ENCODE measurements at places on chromosomes 11 and 22. TPM values are rescaled to one million over a fixed set of nuclear protein-coding genes. Genes with fewer than 3 reads are reported as not detected.

- no peak for DNase-seq
Measured at GRCh38 chr22:41949297-41949965, 2.5 kb upstream of the CENPM start.

CCDC15 gene
- total RNA-seq: 1.2 TPM

IL10RA gene
- total RNA-seq: not detected

- DNase-seq: no peak
Measured at GRCh38 chr11:8097468-8097867, 16.5 kb downstream of the TUB start.

WNT7B gene
- 0.10 TPM for total RNA-seq

GRCh38 chr22:50489363-50490243 is 2.9 kb downstream of the MIOX start:
- peak; percentile 78 for DNase-seq

- no peak for DNase-seq
Measured at GRCh38 chr22:27633296-27633871, 168.2 kb downstream of the MN1 start.

DNA sequence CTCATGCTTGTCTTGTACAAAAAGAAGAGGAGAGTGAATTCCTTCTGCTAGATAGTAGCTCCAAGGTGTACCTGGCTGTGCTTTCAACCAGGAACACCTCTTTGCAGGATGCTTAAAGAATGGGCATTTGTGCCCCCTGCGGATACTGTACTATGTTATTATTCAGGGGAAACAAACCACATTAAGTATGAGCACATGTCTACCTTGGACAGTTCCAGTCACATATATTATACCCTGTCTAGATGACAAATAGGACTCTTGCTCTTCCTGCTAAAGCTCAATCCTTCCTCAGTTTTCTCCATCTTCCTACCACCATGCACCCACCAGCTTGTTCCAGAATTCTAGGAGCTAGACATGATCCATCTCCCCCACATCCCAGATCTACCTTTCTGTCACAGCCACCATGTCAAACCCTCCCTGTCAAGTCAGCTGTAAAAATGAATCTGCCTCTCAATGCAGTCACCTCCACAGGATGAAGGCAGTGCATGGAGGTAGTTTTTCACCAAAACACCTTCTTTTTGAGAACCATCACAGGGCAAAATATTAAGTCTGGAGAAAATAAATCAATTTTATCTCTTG is 337.4 kb downstream of the LARGE1 start:
- DNase-seq: no peak

AGBL2 gene
- total RNA-seq: 5.2 TPM

- no peak for DNase-seq
Measured at GRCh38 chr22:48151641-48152040, 1389.2 kb downstream of the TBC1D22A start.

DNA sequence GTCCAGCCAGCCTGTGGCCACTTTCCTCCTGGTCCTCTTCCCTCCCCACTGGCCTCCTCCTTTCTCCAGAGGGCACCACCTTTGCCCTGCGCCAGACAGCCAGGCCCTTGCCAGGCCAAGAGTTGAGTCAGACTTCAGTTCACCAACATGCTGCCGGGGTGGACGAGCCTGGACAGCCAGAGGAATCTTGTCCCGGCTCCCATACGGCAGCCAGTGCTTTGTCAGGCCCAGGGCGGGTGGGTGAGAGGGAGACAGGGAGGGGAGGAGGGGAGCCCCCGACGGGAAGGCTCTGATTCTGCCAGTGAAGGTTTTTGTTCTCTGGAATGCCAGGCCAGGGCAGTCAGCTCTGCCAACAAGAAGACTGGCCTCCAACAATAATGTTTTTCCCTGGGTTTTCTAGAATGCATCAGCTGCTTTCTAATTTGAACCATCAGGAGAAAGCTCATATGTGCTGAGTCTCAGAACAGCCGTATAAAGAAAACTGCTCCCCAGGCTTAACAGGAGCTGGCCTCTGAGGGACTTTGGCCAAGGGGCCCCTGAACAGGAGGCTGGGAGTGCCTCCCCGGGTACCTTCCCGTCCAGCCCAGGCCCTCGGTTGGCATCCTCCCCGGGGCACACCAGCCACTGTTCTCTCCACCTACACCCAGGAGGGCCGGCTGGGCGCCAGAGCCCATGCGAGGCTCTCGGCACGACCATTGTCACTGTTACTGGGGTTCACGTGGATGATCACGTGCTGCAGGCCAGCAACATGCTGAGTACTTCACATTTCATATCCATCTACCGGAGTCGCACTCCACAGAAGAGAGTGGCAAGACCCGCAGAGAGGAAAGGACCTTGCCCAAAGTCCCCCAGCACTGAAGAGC is 28.6 kb downstream of the LIF start:
- DNase-seq: no peak

DNA sequence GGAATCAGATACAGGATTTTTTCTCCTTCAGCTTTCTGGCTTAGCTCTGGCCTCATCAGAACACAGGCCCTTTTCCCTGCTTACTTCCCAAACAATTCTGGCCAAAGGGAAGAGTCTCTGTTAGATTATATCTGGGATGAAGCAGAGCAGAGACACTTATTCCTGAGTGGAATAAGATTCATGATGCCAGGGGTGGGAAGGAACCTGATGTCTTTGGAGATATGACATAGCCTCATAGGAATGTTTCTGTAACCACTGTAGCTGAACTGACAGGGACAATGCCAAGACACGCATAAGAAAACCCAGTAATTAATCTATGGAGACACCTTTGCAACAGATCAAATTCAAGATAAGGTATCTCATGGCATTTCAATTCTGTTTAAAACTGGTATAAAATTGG is 177.1 kb upstream of the RAG2 start:
- DNase-seq: no peak

DNA sequence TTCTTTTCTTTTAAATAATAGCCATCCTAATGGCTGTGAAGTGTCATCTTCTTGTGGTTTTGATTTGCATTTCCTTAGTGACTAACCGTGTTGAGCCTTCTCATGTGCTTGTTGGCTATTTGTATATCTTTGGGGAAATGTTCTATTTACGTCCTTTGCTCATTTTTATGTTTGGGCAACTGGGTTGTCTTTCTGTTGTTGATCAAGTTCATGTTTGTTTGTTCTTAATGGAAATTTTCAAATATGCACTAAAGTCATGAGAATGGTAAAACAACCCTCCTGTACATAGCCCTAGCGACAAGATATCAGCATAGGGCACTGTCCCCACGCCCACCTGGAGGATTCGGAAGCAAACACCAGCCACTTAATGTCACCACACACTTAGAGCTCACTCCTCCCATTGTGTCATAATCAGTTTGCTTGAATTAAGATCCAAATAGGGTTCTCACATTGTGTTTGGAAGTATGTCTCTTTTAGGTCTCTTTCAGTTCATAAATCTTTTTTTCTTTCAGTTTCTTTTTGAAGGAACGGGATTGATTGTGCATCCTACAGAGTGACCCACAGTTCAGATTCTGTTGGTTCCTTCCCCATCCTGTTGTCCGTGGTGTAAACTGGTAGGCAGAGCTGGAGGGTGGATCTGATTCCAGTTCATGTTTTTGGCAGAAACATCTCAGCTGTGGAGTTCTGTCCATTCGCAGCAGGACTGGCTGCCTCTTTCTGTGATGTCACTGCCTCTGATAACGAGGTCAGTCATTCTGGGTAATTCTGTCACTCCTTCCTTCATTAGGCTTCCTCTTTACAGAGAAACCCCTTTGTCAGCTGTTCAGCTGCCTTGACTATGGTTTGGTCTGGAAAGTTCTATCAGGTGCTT is 26.4 kb upstream of the ADORA2A start:
- DNase-seq: peak; percentile 9

DNA sequence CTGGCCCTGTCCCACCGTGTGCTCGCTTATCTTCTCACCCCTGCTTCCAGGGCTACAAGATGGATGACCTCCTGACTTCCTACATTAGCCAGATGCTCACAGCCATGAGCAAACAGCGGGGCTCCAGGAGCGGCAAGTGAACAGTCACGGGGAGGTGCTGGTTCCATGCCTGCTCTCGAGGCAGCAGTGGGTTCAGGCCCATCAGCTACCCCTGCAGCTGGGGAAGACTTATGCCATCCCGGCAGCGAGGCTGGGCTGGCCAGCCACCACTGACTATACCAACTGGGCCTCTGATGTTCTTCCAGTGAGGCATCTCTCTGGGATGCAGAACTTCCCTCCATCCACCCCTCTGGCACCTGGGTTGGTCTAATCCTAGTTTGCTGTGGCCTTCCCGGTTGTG is 86.5 kb downstream of the MYO7A start:
- DNase-seq: no peak

DNA sequence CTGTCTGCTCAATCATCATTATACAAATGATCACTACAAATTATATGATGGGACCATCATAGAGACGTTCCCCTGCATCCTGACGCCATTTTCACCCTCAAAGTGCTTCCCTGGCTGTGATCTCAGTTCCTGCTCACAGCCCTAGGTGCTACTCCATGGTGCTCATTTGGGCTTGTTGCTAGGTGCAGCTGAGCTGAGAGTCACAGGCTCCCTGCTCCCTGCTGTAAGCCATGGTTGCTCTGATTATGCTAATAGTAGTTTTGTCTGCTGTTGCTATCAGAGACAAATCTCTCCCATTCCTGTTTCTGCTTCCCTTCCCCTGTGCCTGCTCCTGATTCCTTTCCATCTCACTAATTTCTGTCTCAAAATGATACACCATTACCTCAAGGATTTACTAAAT is 474.3 kb downstream of the METTL15 start:
- DNase-seq: no peak

DNA sequence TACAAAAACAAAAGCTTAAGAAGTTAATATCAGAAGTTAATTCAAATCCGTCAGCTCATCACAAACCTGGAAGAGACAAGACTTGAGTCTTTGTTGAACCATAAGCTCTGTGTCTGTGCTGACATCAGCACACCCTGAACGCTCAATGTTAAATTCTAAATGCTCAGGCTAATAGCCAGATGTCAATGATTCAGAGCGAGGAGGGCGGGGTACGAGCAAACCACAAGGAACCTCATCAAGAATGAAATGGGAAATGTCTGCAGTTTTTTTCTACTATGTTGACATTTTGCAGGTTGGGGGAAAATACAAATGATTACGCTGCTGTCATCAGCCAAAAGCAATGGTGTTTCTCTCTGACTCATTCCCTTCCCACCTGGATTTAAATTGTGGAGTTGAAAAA is 1057.2 kb downstream of the NTM start:
- no peak for DNase-seq

LRRC10B gene
- 2.6 TPM for total RNA-seq

DNA sequence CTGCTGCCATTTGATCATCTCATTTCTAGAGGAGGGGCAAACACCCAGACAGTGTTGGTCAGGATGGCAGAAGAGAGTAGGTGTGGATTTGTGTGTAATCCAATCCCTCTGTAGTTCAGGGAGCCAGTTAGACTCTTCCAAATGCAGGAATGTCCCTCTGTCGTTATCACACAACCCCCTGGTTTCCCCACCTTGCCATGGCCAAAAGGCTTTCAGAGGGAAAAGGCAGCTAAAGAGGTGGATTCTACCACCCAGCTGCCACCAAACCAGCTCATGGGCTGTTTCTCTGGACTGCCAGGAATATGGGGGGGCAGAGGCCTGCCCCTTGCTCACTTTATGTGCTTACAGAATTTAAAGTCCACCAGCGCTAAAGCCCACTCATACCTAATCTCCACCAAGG is 18.1 kb downstream of the TSKU start:
- peak; percentile 68 for DNase-seq

DNA sequence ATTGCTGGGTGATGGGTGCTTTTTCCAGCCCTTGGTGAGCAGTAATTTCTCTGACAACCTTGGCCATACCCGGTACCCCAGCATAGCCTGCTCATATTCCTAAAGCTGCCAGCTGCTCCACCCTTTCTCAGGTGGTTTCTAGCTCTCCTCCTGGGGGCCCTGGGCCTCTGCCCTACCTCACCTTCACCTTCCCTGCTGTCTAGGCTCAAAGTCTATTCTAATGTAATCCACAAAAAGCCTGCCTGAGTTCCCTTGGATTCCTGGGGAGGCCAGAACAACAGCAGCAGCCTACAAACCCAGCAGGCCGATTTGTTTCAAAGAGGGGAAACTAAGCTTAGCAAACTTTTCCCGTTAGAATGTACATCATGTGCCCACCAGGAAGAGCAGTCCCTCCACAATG is 117.6 kb downstream of the DSCAML1 start:
- DNase-seq: peak; percentile 75

MAML2 gene
- 3.6 TPM for total RNA-seq

OR52N4 gene
- total RNA-seq: not detected

DNA sequence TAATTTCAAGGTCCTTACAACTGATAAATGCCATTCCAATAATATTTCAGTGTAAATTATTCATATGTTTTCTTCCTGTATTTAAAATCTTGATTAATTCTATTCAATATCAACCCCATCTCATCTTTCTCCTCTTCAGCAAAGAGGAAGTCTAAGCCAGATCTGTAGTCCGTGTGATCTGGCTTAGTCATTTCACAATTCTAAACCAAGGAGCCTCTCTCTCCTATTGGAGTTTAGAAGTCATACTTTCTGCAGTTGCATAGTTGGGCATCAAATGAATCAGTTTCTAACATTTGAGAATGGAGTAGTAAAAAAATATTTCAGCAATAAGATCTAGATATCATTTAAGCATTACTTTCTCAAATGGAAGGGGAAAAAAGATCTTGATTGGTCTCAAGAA is 354.9 kb downstream of the JRKL start:
- no peak for DNase-seq

MS4A6E gene
- not detected for total RNA-seq
